ENCODE measurements at places on chromosomes 1 and 21. TPM values are rescaled to one million over a fixed set of nuclear protein-coding genes. Genes with fewer than 3 reads are reported as not detected.

GRCh38 chr1:223714849-223715603 is 2.7 kb downstream of the CAPN2 start:
- peak; percentile 98 for DNase-seq

GRCh38 chr1:215631040-215631439 is 63.9 kb downstream of the KCTD3 start:
- no peak for DNase-seq

DNA sequence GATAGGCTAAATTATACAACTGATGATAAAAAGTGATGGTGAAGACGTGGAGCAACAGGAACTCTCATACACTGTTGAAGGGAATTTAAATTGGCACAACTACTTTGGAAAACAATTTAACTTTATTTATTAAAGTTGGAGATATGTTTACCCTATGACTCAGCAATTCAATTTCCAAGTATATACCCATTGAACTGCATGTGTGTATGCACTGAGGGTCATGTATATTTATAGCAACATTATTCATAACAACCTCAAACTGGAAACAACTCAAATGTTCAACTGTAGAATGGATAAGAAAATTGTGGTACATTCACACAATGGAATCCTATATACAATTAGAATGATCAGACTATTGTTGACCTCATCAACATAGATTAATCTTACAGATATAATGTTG is 16.5 kb upstream of the BCAS2 start:
- peak; percentile 32 for DNase-seq

- DNase-seq, result peak; percentile 95
These were observed 17.2 kb downstream of the CASZ1 start for GRCh38 chr1:10779201-10779600.

The TMEM54 gene
- 167 TPM for total RNA-seq
